BJ (cell line): ENCODE measurements at places on chromosomes 3 and 15.

DNA sequence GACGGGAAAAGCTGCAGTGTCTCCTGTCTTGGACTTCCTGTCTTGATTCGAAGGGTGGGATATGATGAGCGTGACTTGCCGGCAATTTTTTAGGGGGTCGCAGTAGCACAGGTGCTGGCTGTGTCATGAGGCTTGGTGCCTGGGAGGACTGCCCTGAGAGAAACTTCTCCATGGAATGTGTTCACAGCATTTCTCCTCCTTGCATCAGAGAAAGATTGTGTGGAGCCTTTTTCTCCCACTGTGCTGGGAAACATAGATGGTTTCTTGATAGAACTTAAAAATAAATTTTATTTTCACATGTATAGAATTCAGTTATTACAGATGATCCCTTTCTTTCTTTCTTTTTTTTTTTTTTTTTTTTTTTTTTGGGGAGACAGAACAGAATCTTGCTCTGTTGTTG, 121.4 kb downstream of the KLHL25 start:
- no peak for DNase-seq

DNA sequence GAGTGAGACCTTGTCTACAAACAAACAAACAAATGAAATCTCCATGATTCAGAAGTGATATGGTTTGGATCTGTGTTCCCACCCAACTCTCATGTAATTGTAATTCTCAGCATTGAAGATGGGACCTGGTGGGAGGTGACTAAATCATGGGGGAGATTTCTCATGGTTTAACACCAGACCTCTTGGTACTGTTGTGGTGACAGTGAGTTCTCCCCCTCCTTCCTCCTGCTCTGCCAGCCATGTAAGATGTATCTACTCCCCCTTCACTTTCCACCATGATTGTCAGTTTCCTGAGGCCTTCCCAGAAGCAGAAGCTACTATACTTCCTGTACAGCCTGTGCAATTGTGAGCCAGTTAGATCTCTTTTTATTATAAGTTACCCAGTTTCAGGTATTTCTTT, 438.4 kb upstream of the THBS1 start:
- DNase-seq: no peak

DNA sequence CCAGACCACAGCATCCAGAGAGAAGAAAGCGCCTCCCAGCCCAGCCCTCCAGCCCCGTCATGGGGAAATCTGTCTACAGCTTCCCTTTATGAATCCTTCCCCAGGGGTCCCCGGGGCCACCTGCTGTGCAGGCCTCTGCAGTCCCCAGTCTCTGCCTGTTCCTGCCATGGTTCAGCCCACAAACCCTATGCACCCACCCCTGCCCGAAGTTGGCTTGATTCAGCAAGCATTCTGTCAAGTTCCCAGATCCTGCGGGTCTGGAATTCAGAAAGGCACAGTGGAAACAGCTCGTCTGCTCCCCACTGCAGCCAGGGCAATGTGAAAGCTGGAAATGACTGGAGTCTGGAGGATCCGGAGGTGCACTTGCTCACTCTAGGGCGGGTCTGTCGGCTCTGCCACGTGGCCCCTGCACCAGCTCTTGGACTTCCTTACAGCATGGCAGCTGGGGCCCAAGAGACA, 2.9 kb upstream of the OCA2 start:
- no peak for DNase-seq

GRCh38 chr15:57692709-57693108, 13.8 kb upstream of the POLR2M start:
- DNase-seq: no peak

GRCh38 chr3:170027233-170028102, 10.3 kb upstream of the GPR160 start:
- DNase-seq: no peak

DNA sequence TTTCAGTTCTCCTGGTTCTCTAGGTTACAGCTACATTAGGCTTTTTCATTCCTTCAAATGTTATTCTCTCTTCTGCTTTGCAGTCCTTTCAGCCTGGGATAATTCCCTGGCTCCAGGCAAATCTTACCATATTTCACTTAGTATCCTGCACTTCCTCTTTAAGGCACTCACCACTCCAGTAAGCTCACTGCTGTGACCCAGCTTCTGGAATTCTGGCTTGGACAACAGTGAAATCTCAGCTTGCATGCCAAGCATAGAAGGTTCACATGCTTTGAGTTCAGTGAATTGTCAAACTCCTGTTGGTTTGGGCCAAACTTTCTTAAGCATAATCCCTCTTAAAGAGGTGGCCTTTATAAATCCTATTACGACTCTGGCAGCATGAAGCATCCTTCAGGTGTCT, 69.4 kb downstream of the SCN10A start:
- no peak for DNase-seq

- DNase-seq: no peak
Observed at GRCh38 chr3:4584456-4585249, 91.5 kb downstream of the ITPR1 start.
